ENCODE measurements at places on chromosomes 16 and 17.

DNA sequence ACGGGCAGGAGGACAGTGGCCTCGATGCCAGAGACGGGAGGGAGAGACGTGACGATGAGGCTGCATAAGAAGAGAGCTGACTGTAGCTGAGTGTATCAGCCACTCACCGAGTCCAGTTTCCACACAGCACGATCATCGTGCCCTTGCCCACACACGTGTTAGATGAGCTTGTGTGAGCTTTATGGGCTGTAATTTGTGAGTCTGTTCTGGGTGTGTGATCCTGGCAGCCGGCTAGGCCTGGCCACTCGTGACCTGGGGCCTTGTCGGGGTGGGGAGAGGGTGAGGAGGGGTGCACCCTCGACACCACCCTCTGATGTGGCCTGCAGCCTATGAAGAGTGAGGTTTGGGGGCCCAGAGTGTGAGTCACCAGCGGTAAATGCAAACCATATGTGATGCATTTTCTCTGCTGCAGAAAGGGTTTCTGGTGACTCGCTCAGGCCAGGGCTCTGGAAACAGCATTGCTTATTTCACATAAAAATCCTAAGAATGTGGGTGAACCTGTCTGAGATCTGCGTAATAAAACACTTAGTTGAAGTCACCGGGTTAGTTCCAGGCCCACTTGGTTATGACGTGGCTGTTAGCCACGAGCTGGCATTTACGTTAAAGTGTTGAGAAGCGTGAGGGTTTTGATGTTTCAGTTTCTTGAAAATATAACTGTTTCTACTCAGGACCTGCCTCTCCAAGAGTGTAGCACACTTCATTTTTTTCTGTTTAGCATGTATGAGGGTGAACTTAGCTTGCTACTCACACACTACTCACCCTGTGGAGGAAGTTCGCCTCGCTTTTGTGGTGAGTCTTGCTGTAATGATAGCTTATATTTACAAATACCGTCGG, 4.2 kb downstream of the METRNL start:
- DNase-seq = peak; percentile 94

DNA sequence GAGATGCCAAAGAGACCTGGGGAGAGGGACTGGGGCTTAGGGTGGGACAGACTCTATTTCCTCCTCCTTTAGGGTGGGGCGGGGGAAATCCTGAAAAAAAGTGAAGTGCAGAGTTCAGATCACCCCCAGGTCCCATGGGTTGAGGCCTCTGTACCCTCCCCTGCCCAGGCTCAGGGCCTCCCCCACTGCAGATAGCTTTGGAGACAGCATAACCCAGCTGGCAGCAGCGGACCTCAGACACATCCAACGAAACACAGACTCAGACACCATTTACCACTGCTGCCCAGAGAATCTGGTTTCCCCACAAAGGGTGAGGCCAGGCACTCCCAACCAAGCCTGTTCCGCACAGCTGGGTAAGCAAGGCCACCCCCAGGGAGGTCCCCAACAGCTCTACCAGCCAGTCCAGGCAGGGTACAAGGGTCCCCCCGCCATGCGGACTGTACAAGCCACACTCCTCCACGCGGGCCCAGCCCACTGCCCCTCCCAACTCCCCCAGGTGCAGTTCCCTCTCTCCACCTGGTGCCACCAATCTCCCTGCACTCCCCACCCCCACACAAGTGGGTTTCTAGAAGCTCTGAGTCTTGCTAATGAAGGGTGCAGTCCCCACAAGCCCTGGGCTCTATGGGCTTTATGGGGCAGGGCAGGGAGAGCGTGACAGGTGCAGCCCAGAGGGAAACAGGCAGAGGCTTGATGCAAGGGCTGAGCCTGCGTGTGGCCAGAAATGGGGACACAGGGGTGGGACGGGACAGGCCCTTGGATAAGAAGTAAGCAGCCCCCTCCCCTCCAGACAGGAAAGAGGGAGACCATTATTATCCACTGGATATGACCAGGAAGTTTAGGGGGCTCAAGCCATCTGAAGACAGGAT, 8.9 kb downstream of the RHBDF2 start:
- DNase-seq = no peak

- no peak for DNase-seq
Observed at GRCh38 chr17:67293251-67294203, 48.5 kb upstream of the HELZ start.

GRCh38 chr16:46466239-46466638, 154.9 kb downstream of the SHCBP1 start:
- DNase-seq = no peak

DNA sequence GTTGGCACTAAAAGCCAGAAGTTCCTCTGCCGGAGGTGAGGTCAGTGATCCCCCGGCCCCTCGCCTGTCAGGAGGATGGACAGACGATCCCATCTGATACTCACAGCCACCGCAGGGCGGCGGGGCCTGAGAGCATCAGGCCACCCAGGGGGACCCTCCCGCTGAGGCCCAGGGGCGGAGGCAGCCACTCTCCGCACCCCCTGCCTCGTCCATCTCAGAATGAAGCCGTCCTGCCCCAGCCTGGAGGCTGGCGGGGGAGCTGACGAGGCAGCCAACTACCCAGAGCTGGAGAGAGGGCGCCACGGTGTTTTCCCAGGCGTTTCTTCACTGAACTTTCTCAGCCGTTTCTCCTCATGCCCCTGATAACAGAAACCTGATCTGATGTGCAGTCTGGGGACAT, 22.6 kb downstream of the TPSD1 start:
- DNase-seq = no peak

- no peak for DNase-seq
Observed at GRCh38 chr16:10465821-10466220, 80.0 kb downstream of the ATF7IP2 start.

DNA sequence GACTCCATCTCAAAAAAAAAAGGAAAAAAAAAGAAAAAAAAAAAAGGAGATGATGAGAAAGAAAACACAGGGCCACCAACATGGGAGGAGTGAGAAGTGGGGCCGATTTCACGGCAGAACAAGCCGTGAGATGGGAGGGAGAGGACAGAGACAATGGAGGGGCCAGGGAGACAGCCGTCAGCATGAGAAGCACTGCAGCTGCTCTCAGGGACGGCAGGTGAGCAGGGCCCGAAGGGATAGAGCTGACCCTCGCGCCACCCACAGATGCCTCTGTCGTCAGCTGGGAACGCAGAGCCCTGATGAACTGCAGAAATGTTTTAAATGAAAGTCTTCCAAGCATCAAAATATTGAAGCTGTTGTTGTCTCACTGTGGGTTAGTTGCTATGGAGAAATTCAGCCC, 20.3 kb downstream of the PITPNM3 start:
- no peak for DNase-seq

DNA sequence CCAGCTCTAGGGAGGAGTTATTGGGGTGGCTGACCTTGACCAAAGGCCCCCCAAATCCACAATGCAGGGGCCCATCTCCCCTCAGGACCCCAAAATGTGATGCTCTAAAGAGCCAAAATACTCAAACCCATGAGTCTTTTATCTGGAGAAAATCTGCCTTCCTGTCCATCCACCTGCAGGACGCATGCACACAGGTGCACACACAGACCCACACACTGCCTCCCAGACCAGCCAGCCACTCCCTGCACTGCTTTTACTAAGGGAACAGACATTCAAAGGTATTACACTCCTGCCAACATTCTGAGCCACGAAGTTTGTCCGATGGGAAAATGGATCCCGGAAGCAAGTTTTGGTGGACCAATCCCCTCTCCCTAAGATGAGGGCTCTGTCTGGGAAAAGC, 76.1 kb upstream of the CDH5 start:
- DNase-seq = no peak

- no peak for DNase-seq
Observed at GRCh38 chr17:30112794-30113193, 3.8 kb upstream of the NSRP1 start.

- DNase-seq = no peak
Observed at GRCh38 chr17:34314279-34314678, 5.0 kb upstream of the CCL8 start.

DNA sequence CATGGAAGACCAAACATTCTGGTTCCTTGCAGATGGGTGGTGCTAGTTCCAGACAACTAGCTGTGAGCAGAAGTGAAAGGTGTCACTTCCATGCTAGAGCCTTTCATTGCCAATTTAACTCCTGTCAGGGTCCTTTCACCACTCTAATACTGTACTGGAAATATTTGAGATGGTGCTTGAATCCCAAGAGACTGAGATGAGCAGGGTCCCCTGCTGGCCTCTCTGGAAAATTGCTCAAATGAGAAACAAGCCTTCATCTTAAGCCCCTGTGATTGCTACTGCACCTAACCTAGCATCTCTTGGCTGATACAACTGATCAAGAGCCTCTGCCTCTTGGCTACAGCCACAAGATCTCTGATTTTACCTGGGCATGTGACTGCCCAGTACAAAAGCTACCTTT, 7.4 kb upstream of the VAC14 start:
- DNase-seq = no peak

GRCh38 chr17:17526369-17526768, 30.2 kb upstream of the RASD1 start:
- DNase-seq = no peak

DNA sequence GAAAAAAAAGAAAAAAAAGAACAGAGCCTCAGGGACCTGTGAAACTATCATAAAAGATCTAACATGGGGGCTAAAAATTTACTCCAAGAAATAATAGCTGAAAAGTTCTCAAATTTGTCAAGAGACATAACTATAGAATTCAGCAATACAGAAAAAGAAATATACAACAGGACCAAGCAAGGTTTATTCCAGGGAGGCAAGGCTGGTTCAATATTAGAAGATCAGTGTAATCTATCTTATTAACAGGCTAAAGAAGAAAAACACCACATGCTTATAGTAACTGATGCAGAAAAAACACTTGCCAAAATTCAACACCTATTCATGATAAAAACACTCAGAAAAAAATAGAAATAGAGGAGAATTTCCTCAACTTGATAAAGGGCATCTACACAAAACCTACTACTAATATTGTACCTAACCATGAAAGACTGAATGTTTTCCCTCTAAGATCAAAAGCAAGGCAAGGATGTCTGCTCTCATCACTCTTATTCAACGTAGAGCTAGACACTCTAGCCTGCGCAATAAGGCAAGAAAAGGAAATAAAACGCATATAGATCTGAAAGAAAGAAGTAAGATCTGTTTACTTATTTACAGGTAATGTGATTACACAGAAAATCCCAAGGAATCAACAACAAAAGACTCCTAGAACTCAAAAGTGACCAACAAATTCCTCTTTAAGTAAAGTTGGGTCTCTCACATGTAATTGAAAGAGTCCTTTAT, 1.2 kb upstream of the ACSM3 start:
- DNase-seq = no peak

- DNase-seq = no peak
Observed at GRCh38 chr17:29977836-29978235, 36.4 kb downstream of the EFCAB5 start.

DNA sequence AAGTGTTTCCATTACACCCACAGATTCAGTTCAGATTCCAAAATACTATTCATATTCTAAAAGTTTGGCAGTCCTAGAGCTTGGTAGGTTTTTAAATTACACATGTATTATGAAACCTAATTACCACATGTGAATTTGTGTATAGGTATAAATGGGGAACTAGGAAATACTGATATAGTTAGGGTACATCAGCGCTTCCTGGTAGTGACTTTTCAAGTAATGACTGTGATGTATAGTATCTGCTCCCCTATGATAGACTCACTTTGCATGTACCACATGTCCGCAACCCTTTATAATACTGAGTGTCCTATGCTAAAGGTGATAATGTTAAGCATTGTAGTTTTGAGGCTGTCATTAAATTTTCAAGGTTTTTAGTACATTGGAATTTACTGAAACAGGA, 22.9 kb downstream of the CDK12 start:
- no peak for DNase-seq

DNA sequence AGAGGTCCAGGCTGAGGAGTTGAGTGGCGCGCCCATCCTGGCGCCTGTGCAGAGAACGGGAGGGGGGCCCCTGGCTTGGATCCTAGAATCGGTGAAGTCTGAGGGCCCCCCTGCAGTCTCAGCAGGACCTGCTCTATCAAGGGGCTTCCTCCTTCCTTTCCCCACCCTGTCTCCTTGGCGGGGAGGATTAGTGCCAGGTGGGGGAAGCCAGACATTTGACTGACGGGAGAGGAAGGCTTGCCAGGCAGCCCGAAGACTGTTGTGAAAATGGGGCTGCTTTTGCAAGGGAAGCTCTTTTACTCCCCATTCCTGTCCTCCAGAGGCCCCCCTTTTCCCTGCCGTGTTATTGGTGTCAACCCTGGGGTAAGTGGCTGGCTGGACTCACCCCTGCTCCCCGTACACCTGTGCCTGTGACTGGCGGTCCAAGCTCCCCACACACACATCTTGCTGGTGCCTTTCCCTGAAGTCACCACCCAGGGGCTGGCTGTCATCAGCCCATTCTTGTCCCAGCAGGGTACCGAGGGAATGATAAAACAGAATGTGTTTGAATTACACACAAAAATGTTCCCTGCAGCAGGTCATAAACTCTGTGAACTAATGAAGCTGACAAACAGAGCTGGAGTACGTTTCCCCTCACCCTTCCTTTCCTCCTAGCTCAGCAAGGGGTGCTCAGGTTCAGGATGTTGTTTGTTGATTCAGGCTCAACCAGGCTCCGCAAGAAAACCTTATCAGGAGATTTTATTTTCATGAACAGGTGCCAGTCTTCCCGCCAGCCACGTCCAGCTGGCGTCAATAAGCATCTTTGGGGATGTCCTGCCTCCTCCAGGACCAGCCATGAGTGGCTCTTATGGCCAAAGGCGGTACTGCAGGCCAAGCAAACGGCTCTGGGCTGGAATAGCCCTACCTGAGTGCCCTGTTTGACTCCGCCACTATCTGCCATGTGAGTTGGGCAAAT, 4.4 kb upstream of the ARMC7 start:
- no peak for DNase-seq

GRCh38 chr17:65813306-65813705, 251.9 kb upstream of the AXIN2 start:
- no peak for DNase-seq

GRCh38 chr16:49890876-49891275, 35.0 kb upstream of the ZNF423 start:
- DNase-seq = no peak

DNA sequence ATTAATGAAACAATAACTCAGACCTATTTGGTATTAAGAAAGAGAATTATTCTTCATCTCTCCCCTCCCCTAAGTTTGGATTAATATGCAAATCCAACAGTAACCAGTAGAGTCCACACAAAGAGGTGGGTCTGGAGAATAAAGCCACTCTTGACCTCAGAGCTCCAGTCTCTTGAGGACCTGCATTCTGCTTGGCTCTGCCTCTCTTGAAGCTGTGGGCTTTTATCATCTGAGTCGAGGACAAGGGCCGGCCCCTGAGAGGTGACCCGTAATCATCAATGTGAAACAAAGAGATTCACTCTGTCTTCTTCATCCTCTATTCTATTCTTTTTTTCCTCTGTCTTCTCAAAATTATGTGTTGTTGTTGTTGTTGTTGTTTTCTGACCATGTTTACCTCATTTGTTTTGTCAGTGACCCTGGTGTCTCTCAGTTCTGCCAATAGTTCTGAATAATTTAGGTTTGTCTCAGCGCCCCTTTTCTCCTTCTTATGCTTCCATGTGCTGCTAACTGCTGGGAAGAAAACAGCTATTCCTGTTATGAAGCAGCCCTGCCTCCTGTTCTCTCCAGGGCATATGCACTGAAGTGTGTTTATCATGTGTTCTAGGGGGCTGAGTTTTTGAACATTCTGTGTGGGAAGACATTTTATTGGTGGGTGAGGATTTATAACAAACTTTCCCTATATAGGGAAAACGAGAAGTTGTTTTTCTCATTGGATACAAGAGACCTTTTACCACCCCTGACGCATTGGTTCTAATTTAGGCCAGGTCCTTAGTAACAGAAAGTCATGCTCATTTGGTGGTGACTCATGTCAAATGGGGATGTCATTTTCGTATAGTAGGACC, 135.8 kb downstream of the TRIM37 start:
- DNase-seq = no peak

- DNase-seq = no peak
Observed at GRCh38 chr17:56581635-56582627, 11.6 kb upstream of the NOG start.
